Fibroblast of the conjunctiva (primary cell): ENCODE measurements at places on chromosomes 1 and 21.

DNA sequence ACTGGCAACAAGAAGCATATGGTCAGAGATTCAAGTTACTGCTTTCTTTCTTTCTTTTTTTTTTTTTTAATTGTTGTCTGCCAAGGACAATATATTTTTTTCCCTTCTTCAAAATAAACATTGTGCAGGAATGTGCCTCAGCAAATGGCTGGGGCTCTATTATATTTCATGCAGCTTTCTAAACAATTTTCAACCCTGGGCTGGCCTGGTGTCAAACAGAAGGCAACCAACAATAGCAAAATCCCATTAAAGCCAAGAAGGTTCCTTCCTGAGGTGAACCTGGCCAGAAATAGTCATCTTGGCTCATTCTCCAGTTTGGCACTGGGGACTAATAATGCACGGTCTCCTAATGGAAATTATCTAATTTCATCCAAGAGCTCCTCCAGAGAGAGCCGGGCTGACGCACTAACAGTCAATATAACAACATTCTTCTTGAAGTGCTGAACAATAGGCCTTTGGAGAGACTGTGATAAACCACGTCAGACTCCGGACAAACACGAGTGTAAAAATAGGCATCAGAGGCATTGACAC, 35.7 kb upstream of the HLX start:
- DNase-seq: peak; percentile 28

- no peak for DNase-seq
Measured at GRCh38 chr1:181433931-181434330, 49.4 kb upstream of the CACNA1E start.

- DNase-seq: no peak
Measured at GRCh38 chr1:52544665-52545525, 8.0 kb downstream of the TUT4 start.

DNA sequence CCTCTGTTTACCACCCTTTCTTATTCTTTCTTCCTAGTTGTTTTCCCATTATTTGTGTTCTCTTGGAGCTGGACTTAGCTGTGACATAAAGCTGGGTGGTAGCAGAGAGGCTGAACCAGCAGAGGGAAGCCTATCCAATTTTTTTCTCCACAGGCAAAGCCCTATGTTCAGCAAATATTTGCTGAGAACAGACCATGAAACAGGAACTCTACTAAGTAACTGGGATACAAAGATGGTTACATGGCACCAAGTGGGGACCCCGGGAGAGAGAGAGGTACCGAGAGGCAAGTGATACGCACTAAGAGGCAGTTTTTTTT, 6.6 kb downstream of the CFAP141 start:
- DNase-seq: no peak

GRCh38 chr1:237258871-237259270, 216.9 kb downstream of the RYR2 start:
- no peak for DNase-seq

- no peak for DNase-seq
Measured at GRCh38 chr1:47440599-47441081, 2.8 kb downstream of the FOXD2 start.

GRCh38 chr1:94039871-94040569, 80.9 kb downstream of the ABCA4 start:
- DNase-seq: no peak

DNA sequence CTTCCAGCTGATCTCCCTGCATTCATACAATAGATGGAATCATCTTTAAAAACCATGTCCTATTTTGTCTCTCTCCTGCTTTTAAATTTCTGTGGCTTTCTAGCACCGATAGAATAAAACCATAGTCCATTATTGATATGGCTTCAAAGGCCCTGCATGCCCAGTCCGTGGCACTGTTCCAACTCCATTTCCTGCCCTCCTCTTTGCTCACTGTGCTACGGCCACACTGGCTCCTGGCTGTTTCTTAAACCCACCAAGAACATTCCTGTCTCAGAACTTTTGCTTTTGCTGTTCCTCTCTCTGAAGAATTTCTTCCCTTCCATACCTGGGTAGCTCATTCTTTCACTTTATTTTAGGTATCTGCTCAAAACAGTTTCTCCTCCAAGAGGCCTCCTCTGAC, 7.2 kb downstream of the SLAMF1 start:
- DNase-seq: no peak

- no peak for DNase-seq
Measured at GRCh38 chr1:34884961-34885360, 25.4 kb upstream of the SMIM12 start.

- no peak for DNase-seq
Measured at GRCh38 chr1:201498621-201499020, 8.3 kb downstream of the CSRP1 start.

- DNase-seq: no peak
Measured at GRCh38 chr1:201732351-201732750, 96.6 kb upstream of the IPO9 start.

DNA sequence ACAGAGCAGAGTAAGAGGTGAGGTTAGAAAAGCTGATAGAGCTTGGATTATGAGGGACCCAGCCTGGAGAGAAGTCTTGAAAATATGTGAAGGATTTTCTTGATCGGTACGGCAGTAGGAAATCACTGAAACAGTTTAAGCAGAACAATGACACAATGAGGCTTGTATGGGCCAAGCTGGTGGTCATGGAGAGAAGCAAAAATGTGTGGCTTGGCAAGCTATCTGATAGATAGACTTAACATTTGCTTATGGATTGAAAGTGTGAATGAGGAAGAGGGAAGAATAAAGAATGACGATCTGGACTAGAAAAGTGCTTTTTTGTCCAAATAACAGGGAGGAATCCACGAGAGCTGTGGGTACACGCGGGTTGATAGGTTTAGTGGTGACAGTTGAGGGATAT, 15.4 kb upstream of the XPR1 start:
- no peak for DNase-seq

- no peak for DNase-seq
Measured at GRCh38 chr1:29303201-29304024, 67.1 kb downstream of the PTPRU start.

DNA sequence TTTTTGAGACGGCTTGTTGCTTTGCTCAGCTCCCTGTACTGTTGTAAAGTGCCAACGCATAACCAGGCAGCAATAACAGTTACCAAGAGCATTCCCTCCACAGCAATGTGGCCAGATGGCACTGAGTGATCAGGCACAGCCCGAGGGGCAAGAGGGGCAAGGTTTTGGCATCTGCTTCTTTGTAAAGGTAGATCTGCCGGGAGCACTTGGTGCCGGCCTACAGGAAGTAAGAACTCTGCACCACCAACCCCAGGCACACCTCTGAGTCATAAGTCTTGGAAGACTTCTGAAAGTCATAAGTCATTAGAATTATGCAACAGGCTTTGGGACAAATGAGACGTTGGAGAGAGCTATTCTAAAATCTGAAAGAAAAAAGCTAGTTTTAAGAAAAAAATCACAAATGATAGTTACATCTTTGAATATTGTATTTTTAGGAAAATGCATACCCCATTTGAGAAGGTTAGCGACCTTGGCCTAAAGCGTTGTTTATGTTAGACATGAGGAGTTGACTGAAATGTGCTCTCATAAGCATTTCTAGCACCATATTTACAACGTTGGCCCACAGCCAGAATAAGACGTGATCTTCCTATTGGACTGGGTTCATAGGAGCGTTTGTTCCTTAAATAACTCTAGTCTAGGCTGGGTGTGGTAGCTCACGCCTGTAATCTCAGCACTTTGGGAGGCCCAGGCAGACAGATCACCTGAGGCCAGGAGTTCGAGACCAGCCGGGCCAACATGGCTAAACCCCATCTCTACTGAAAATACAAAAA, 37.7 kb upstream of the MAP10 start:
- peak; percentile 26 for DNase-seq

DNA sequence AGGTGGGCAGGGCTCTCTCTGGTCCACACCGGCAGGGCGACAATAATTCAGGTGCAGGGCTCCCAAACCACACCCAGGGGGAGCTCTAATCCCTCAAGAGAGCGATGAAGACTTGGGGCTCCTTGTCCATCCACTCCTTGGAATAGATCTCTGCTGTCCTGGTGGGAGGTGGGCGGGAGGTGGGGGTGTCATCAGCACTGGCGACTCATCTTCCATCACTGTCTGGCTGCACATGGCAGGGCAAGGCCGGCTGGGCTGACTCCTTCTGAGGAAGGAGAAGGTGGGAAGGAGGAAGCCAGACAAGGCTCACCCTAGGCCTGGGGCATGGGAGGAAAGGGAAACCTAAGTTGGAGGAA, 29.3 kb downstream of the TNNT2 start:
- peak; percentile 30 for DNase-seq

DNA sequence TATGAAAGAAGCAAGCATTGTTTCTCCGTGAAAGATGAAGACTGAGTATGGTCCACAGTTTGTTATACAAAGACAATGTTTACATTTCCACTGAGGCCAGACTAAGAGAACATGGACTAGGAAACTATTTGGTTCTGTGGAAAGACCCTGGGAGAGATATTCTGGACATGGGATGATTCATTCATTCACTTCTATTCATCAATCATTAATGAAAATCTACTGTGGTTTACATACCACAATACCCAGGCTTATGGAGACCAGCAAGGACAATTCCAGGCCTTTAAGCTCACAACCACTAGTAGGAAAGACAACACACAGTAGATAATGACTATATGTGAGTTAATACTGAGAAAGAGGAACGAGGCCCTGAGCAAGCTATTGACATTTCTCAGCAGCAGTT, 125.4 kb downstream of the TBX15 start:
- no peak for DNase-seq

GRCh38 chr1:59638231-59638711, 176.5 kb upstream of the HOOK1 start:
- DNase-seq: peak; percentile 97

DNA sequence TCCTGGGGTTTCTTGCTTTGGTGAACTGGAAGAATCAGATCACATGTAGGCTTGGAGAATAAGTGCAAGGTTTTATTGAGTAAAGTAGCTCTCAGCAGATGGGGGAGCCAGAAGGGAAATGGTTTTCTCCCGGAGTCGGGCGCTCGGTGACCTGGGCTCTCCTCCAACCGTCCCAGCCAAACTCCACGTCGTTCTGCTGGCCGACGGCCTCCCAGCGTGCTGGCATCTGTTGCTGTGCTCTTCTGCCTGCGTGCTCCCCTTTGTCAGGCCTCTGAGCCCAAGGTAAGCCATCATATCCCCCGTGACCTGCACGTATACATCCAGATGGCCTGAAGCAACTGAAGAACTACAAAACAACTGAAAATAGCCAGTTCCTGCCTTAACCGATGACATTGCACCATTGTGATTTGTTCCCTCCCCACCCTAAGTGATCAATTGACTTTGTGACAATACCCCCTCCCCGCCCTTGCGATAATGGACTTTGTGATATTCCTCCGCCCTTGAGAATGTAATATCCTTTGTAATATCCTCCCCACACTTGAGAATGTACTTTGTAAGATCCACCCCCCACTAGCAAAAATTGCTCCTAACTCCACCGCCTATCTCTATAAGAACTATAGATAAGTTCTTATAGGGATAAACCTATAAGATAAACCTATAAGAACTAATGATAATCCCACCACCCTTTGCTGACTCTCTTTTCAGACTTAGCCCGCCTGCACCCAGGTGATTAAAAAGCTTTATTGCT, 88.3 kb downstream of the SMYD3 start:
- DNase-seq: no peak

- DNase-seq: no peak
Measured at GRCh38 chr1:25875856-25876692, 566 bp upstream of the PAQR7 start.

- peak; percentile 18 for DNase-seq
Measured at GRCh38 chr21:32554832-32555638, 30.3 kb downstream of the TCP10L start.

DNA sequence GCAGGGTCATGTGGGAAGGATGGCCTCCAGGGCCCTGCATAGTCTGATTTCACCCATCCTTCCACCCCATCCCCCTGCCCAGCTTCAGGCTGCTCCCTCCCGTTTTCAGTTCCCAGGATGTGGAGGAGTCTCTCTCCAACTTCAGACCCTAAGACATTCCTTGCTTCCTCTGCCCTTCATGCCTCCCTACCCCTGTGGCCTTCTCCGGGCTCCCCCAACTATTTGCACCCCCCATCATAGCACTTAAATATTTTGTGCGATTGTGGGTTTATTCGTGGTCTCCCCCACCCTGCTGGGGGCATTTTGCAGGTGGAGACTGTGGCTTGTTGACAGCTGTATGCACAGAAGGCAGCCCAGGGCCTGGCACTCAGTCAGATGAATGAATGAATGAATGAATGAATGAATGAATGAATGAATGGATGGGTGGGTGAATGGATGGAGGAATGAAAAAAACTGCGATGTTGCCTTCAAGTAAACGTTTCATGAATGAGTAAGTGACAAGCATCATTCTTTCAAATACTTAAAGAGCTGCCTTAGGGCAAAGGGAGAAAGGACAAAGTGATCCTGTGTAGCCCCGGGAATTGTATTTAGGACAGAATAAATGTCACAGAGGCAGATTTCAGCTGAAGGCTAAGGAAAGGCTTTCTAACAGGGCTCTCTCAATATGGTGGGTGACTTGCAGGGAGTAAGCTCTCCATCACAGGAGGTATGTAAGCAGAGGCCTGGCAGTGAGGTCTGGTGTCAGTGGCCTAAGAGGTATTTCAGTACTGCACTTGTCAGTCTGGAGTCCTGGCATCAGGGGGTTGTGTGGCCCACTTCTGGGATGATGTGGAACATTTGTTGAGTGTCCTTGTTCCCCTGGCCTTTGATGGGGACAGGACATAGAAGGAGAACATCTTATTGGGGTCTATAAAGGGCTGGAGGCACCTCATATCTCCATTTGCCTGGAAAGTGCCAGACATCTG, 156.4 kb downstream of the PTPRU start:
- no peak for DNase-seq

DNA sequence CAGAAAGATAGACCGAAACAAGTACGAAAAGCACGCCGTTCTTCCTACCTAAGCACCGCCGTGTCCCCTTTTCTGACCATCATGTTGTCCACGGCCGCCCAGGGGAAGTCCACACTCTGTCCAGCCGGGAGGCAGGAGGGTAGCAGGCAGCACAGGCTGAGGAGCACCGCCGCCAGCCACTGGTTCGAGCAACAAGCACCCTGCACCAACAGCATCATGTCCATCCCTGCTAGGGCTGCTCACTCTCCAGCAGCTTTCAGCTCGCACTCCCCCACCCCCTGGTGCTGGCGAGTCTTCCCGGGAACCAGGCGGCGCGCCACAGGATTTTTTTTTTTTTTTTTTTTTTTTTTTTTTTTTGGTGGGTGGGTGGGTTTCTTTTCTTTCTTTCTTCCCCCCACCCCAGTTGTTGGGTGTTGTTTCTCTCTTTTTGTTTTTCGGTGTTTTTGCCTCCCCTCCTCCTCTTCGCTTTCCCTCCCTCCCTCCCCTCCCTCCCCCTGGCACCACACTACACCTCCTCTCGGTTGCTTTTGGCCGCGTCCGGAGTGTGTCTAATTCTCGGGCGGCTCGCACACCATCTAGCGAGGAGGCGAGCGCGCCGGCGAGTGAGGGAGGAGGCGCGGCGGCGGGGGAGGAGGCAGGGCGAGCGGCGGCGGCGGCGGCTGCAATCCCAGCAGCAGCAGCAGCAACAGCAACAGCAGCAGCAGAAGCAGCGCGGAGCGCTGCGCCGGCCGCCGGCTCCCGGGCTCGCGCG, at the start of gene NEGR1:
NEGR1 (minus strand) TSS at position 269 of the 751 bp plus-strand sequence.
- peak; percentile 81 for DNase-seq
